ENCODE measurements at places on chromosomes 6 and 20. TPM values are rescaled to one million over a fixed set of nuclear protein-coding genes. Genes with fewer than 3 reads are reported as not detected.

DNA sequence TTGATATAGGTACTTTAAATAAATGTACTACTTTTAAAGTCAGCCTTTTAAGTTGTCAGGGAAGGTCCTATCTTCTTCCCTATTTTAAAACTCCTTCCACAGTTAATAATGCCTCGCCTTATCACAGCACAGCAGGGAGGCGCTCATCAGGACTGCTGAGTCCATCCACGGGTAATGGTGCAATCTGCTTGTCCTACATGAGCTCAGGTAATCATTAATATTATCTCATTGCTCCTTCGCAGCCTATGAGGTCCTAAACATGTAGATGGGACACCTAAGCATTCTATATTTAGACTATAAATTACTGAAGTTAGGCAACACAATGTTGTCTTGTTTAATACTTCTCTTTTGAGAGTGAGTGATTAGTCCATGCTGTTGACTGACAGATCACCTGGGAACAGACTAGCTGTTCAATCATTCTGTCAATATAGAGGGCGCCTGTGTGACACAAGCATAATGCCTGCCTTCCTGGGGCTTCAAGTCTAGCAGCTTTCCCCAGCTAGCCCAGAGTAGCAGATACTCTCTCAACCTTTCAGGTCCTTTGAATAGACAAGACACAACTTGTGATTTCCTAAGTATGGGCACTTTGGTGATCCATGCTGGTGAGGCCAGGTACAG, 91.0 kb downstream of the FYN start:
- H3K27me3 ChIP-seq, result no peaks in the 10 kb centered on the region
- H3K36me3 ChIP-seq, result peaks cover 40% of the 10 kb centered on the region
- no peak overlapping the region for H3K4me3 ChIP-seq
- H3K27ac ChIP-seq, result no peak overlapping the region
- H3K4me1 ChIP-seq, result peaks cover 57% of the 10 kb centered on the region
- no peak for DNase-seq

GRCh38 chr6:149852180-149852579, 12.0 kb downstream of the LRP11 start:
- H3K36me3 ChIP-seq, result no peaks in the 10 kb centered on the region
- H3K27ac ChIP-seq, result no peak overlapping the region
- H3K27me3 ChIP-seq, result peaks cover 34% of the 10 kb centered on the region
- DNase-seq, result no peak

DNA sequence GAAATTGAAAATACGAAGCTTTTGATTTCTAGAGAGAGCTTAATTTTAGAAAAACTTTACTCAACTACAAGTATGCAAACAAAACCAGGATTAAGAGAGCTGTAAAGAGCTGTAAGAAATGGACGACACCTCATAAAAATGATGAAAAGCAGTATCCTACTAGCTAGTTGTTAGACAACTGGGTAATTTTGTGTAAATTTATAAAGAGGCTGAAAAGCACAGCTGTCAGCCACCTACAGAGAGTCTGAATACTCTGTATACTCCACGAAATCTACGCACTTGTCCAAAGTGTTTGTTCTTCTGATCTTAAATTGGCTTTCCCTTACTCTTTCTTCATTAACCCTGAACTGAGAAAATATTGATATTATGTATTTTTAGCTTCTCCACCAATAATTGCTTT, 808.4 kb upstream of the EPHA7 start:
- no peaks in the 10 kb centered on the region for H3K27me3 ChIP-seq
- H3K4me3 ChIP-seq, result no peak overlapping the region
- H3K27ac ChIP-seq, result no peak overlapping the region
- H3K36me3 ChIP-seq, result no peaks in the 10 kb centered on the region

GRCh38 chr6:25169553-25169952, 109.6 kb upstream of the CARMIL1 start:
- no peaks in the 10 kb centered on the region for H3K27me3 ChIP-seq
- no peak overlapping the region for H3K27ac ChIP-seq
- H3K4me1 ChIP-seq, result peaks cover 32% of the 10 kb centered on the region
- DNase-seq, result no peak
- no peak overlapping the region for H3K4me3 ChIP-seq
- peaks cover 6% of the 10 kb centered on the region for H3K36me3 ChIP-seq

GRCh38 chr6:73702444-73702843, 6.4 kb downstream of the CD109 start:
- H3K4me3 ChIP-seq, result no peak overlapping the region
- no peak overlapping the region for H3K27ac ChIP-seq
- peaks cover 13% of the 10 kb centered on the region for H3K27me3 ChIP-seq
- no peak for DNase-seq

DNA sequence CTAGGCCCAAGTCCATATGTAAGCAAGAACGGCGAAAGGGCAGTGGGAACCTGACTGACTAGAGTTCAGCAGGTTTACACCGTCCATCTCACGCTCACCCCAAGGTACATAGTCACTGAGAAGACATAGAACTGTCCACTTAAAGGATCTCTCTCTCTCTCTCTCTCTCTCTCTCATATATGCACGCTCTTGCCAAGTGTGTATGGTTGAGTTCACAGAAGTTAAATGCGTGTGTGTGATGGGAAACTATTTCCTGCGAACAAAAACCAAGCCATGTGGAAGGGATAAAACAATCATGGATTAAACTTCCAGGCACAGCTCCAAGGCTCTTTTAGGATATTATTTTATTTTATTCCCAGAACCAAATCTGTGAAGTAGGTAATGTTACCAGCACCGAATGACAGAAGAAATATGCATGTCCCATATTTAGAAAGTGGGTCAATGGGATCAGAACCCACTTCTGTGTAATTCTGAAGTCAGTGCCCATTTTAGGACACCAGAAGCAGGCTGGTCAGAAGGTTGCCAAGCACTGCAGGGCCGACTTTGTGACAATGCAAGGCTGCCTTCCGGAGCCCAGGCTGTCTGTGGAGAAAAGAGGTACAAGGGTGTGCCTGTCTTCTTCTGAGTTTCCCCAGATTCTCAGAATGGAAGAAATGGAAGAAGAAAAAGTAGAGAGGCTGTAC, 49.2 kb upstream of the MAP7 start:
- H3K27ac ChIP-seq, result no peak overlapping the region
- H3K4me3 ChIP-seq, result no peak overlapping the region
- H3K27me3 ChIP-seq, result no peaks in the 10 kb centered on the region
- no peak for DNase-seq

DNA sequence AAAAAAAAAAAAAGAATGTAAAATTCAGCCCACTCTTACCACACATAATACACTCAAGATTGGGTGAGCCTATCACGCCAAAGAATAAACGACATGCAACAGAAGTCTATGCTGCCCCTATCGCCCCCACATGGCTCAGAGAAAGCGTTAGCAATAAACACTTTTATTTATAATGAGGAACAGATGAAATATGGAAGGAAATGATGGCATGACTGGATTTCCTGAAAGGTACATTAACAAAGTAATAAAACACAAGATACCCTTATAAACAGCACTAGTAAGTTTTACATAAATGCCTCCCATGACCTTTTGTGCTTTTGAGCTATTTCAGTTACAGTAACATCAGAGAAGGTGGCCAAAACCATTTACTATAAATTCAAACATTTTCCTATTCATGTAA, 71.4 kb upstream of the SCAF8 start:
- no peaks in the 10 kb centered on the region for H3K36me3 ChIP-seq
- no peak overlapping the region for H3K4me3 ChIP-seq
- H3K27me3 ChIP-seq, result peaks cover 5% of the 10 kb centered on the region
- H3K4me1 ChIP-seq, result no peaks in the 10 kb centered on the region
- DNase-seq, result no peak
- no peak overlapping the region for H3K27ac ChIP-seq

GRCh38 chr6:163620670-163621330, 206.3 kb downstream of the QKI start:
- H3K4me3 ChIP-seq, result no peak overlapping the region
- no peak overlapping the region for H3K27ac ChIP-seq
- no peaks in the 10 kb centered on the region for H3K4me1 ChIP-seq
- H3K36me3 ChIP-seq, result no peaks in the 10 kb centered on the region

GRCh38 chr20:63789836-63790571, 41.1 kb downstream of the ZBTB46 start:
- H3K4me1 ChIP-seq, result peaks cover 7% of the 10 kb centered on the region
- H3K27me3 ChIP-seq, result peaks cover 13% of the 10 kb centered on the region
- no peaks in the 10 kb centered on the region for H3K36me3 ChIP-seq
- no peak overlapping the region for H3K4me3 ChIP-seq
- no peak overlapping the region for H3K27ac ChIP-seq

DNA sequence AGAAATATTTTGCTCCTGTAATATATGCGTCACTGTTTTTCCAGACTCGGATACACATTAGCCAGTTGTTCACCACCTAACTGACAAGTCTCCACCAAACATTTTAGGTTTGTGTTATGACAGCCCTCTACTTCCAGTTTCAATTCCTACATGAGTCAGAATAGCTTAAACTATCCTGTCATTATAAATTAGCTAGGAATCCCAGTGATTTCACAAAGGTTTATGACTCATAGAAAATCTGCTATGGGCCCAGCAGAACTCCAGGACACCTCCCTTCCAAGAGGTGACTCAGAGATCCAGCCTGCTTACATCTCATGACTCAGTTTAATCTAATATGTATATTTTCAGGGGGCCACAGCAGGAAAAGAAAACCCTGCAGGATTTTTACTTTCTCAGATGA, 17.4 kb upstream of the PLCB4 start:
- no peak for DNase-seq
- peaks cover 5% of the 10 kb centered on the region for H3K4me1 ChIP-seq
- no peak overlapping the region for H3K4me3 ChIP-seq
- H3K27ac ChIP-seq, result no peak overlapping the region
- no peaks in the 10 kb centered on the region for H3K36me3 ChIP-seq
- no peaks in the 10 kb centered on the region for H3K27me3 ChIP-seq

DNA sequence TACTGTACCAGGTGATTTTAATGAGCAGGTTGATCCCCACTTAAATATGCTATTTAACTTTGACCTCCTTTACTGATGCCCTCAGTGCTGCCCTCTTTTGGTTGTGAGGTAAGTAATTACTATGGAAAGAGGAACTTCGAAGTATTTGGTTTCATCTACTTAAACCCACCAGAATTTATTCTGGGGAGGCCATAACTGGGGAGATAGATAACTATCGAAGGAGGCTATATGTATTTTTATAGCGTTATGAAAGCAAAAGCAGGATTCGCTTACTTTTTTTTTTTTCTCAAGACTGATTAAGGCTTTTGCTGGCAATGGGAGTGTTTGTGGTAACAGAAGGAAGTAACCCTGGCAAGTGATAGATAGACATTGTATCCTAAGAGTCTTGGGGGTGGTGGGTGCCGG, 168.9 kb upstream of the CENPW start:
- no peaks in the 10 kb centered on the region for H3K27me3 ChIP-seq
- peak overlapping the region; percentile 61 for H3K4me3 ChIP-seq
- no peak for DNase-seq
- no peaks in the 10 kb centered on the region for H3K36me3 ChIP-seq
- no peak overlapping the region for H3K27ac ChIP-seq

DNA sequence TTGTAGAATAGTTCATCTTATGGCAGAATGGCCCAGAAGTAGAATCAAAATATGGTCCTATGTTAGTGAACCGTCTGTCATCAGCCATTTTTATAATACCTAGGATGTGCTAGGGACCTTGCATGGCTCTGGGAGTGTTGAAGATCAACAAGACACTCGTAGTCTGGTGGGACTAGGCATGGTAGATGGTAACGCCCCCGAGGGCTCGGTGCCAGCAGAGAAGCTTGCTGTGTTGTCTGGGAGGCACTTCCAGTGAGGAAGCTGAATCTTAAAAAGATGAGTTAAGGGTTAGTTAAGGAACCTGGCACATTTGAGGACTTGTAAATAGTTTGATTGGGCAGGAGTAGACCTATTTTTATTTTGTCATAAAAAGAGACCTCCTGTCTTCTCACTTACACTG, 82.4 kb downstream of the MAP3K4 start:
- H3K4me1 ChIP-seq, result no peaks in the 10 kb centered on the region
- no peak overlapping the region for H3K4me3 ChIP-seq
- H3K36me3 ChIP-seq, result peaks cover 3% of the 10 kb centered on the region
- H3K27ac ChIP-seq, result no peak overlapping the region

GRCh38 chr6:113078791-113079190, 731.7 kb downstream of the RFPL4B start:
- H3K27me3 ChIP-seq, result no peaks in the 10 kb centered on the region
- H3K4me1 ChIP-seq, result no peaks in the 10 kb centered on the region
- no peaks in the 10 kb centered on the region for H3K36me3 ChIP-seq
- H3K4me3 ChIP-seq, result no peak overlapping the region
- H3K27ac ChIP-seq, result no peak overlapping the region

- H3K4me3 ChIP-seq, result no peak overlapping the region
- H3K4me1 ChIP-seq, result peaks cover 4% of the 10 kb centered on the region
- H3K27ac ChIP-seq, result no peak overlapping the region
- no peak for DNase-seq
Measured at GRCh38 chr6:15672818-15673217, 10.0 kb upstream of the DTNBP1 start.

- no peaks in the 10 kb centered on the region for H3K27me3 ChIP-seq
- H3K4me1 ChIP-seq, result peaks cover 33% of the 10 kb centered on the region
- peak overlapping the region; percentile 80 for H3K27ac ChIP-seq
- no peaks in the 10 kb centered on the region for H3K36me3 ChIP-seq
Measured at GRCh38 chr6:27757307-27757706, 154.9 kb downstream of the OR2B2 start.

DNA sequence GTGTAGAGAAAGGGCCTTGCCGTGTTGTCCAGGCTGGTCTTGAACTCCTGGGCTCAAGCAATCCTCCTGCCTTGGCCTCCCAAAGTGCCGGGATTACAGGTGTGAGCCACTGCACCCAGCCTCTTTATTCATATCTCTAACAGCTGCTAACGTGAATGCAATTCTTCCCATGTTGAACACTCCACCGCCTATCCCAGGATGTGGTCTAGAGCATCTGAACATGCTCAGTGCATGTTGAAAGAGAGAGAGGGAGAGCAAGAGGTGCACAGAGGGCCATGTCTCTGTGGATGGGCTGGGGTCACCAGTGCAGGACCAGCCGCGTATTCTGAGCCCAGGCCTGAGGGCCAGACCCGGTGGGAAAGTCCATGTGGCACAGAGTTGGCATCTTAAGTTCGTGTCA, 12.8 kb downstream of the TUBB2A start:
- H3K4me1 ChIP-seq, result peaks cover 10% of the 10 kb centered on the region
- H3K27me3 ChIP-seq, result no peaks in the 10 kb centered on the region

HS3ST5 gene
- not detected for total RNA-seq

C20orf144 gene
- total RNA-seq, result 0.43 TPM

KIF13A gene
- total RNA-seq, result 0.54 TPM

HSPA1L gene
- total RNA-seq, result 3.3 TPM

SRPK1 gene
- total RNA-seq, result 69.1 TPM

TMC2 gene
- total RNA-seq, result not detected

PRPH2 gene
- 0.09 TPM for total RNA-seq

MYB gene
- total RNA-seq, result 8.8 TPM

DLK2 gene
- 0.37 TPM for total RNA-seq

TAAR1 gene
- total RNA-seq, result not detected

CD93 gene
- total RNA-seq, result 0.47 TPM

DNAH8 gene
- 0.06 TPM for total RNA-seq

GSTA3 gene
- total RNA-seq, result not detected

PDE10A gene
- not detected for total RNA-seq

KCNK16 gene
- total RNA-seq, result not detected

C6orf15 gene
- total RNA-seq, result not detected
